Memory B cell (primary cell): ENCODE measurements at places on chromosomes 13 and 19.
A peak's percentile ranks its signal among the peaks of the same experiment; 100 is the strongest.

- DNase-seq = no peak
Measured at GRCh38 chr19:56170261-56170660, 5.5 kb upstream of the GALP start.

GRCh38 chr13:51797664-51798488 is 6.1 kb downstream of the DHRS12 start:
- peak; percentile 56 for DNase-seq

GRCh38 chr13:75222031-75222430 is 259.9 kb downstream of the TBC1D4 start:
- no peak for DNase-seq

- DNase-seq = no peak
Measured at GRCh38 chr13:48162217-48162616, 67.3 kb upstream of the MED4 start.

DNA sequence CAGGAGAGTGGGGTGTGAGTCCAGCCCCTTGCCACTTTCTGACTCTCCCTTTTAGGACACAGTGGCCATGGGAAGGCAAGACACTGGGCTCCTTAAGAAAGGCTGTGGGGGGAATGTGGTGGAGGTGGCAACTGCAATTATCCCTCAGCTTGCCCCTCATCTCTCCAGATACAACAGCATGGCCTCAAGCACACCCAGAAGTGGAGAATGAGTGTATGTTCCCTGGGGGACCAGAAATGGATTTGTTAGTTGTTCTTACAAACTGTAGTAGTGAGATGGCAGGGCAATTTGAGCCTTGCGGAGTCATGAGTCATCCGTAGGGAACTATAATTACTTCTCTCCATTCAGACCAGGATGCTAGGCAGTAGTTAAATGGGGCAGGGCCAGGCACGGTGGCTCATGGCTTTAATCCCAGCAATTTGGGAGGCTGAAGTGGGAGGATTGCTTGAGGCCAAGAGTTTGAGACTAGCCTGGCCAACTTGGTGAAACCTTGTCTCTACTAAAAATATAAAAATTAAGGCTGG is 25.6 kb upstream of the CXCL17 start:
- no peak for DNase-seq

GRCh38 chr13:66117563-66117962 is 1112.6 kb downstream of the PCDH9 start:
- no peak for DNase-seq
